ENCODE measurements at places on chromosomes 6 and 20. TPM values are rescaled to one million over a fixed set of nuclear protein-coding genes. Genes with fewer than 3 reads are reported as not detected.

The CRIP3 gene
- total RNA-seq = 0.23 TPM

The CFAP206 gene
- 0.07 TPM for total RNA-seq

The PGC gene
- not detected for total RNA-seq

The OPRL1 gene
- total RNA-seq = 0.70 TPM

The RAET1L gene
- total RNA-seq = not detected

The ZC2HC1B gene
- total RNA-seq = not detected

The ID4 gene
- total RNA-seq = not detected

The NRSN1 gene
- total RNA-seq = not detected

The MLIP gene
- not detected for total RNA-seq

The BPIFA2 gene
- total RNA-seq = not detected

The SRXN1 gene
- 14.3 TPM for total RNA-seq

The WFDC2 gene
- 0.52 TPM for total RNA-seq

The SAMD3 gene
- 72.3 TPM for total RNA-seq

The PRICKLE4 gene
- not detected for total RNA-seq

The HLA-DRB1 gene
- 74.8 TPM for total RNA-seq

The REM1 gene
- total RNA-seq = not detected

The AARS2 gene
- total RNA-seq = 17.5 TPM

The FOXC1 gene
- not detected for total RNA-seq

The HLA-DQA1 gene
- 21.5 TPM for total RNA-seq

The EFCAB8 gene
- total RNA-seq = 0.50 TPM

The ID1 gene
- 0.59 TPM for total RNA-seq

The UNC93A gene
- total RNA-seq = not detected

The BPI gene
- total RNA-seq = not detected

The TMC2 gene
- total RNA-seq = not detected

The MYLK2 gene
- total RNA-seq = 0.50 TPM

The HLA-DRB5 gene
- total RNA-seq = 43.3 TPM

The PTP4A1 gene
- 102 TPM for total RNA-seq

The MICB gene
- total RNA-seq = 54.9 TPM
